H7 (cell line): ENCODE measurements at places on chromosomes 4 and X. TPM values are rescaled to one million over a fixed set of nuclear protein-coding genes. Genes with fewer than 3 reads are reported as not detected.

The CFP gene
- total RNA-seq, result 5.5 and 6.0 TPM in 2 replicates

The RIPPLY1 gene
- total RNA-seq, result 0.24 TPM in 1 of 2 replicates, not detected in the other

The GC gene
- 0.26 TPM in 1 of 2 replicates, not detected in the other for total RNA-seq

The ZDHHC15 gene
- total RNA-seq, result 1.5 and 2.2 TPM in 2 replicates

The CD38 gene
- 0.15 and 1.1 TPM in 2 replicates for total RNA-seq

The PDCL2 gene
- not detected in 2 replicates for total RNA-seq

The CLTRN gene
- total RNA-seq, result 0.73 and 2.7 TPM in 2 replicates

The SLITRK4 gene
- total RNA-seq, result 9.9 and 12.7 TPM in 2 replicates

The CCDC110 gene
- total RNA-seq, result 0.22 and 0.28 TPM in 2 replicates

The TLR3 gene
- total RNA-seq, result 1.0 and 1.8 TPM in 2 replicates

The LGI2 gene
- total RNA-seq, result 0.94 and 3.1 TPM in 2 replicates

The NPNT gene
- total RNA-seq, result 0.33 and 0.97 TPM in 2 replicates

The TMEM144 gene
- 5.2 and 7.1 TPM in 2 replicates for total RNA-seq

The EXOC1 gene
- total RNA-seq, result 17.8 and 24.2 TPM in 2 replicates

The SH3RF1 gene
- 4.2 and 4.6 TPM in 2 replicates for total RNA-seq

The PITX2 gene
- 87.1 and 92.3 TPM in 2 replicates for total RNA-seq

The RPS3A gene
- 2,159 and 2,810 TPM in 2 replicates for total RNA-seq

The OCIAD1 gene
- 98.2 and 142 TPM in 2 replicates for total RNA-seq

The SLC25A14 gene
- total RNA-seq, result 24.9 and 27.8 TPM in 2 replicates

The HSFX3 gene
- not detected in 2 replicates for total RNA-seq

The DNAAF6 gene
- total RNA-seq, result not detected in 2 replicates

The SOD3 gene
- 0.07 and 1.3 TPM in 2 replicates for total RNA-seq

The MAPK10 gene
- 11.6 and 13.7 TPM in 2 replicates for total RNA-seq

The HSFX4 gene
- not detected in 2 replicates for total RNA-seq

The CXCL6 gene
- 0.17 and 1.2 TPM in 2 replicates for total RNA-seq

The SERPINA7 gene
- total RNA-seq, result not detected in 2 replicates

The GAB1 gene
- 14.1 and 23.4 TPM in 2 replicates for total RNA-seq

The MXRA5 gene
- 1.5 and 1.8 TPM in 2 replicates for total RNA-seq

The TIGD4 gene
- 0.73 and 1.8 TPM in 2 replicates for total RNA-seq

The PPP2R2C gene
- 7.2 and 7.6 TPM in 2 replicates for total RNA-seq

The BEX4 gene
- total RNA-seq, result 79.2 and 89.6 TPM in 2 replicates

The KLHL2 gene
- 7.0 and 9.6 TPM in 2 replicates for total RNA-seq

The KLHL13 gene
- total RNA-seq, result 5.8 and 6.8 TPM in 2 replicates

The PAGE4 gene
- not detected in 2 replicates for total RNA-seq

The AKAP14 gene
- not detected in 2 replicates for total RNA-seq

The IGSF1 gene
- total RNA-seq, result 13.4 and 17.8 TPM in 2 replicates

The NLGN4X gene
- 38.0 and 58.6 TPM in 2 replicates for total RNA-seq

The TRIM2 gene
- 49.2 and 77.4 TPM in 2 replicates for total RNA-seq

The EPHA5 gene
- 0.03 and 0.11 TPM in 2 replicates for total RNA-seq

The RAB39B gene
- 3.6 and 4.4 TPM in 2 replicates for total RNA-seq

The HAND2 gene
- total RNA-seq, result not detected in 2 replicates
